Activated T-cell treated with anti-CD3 and anti-CD28 coated beads for 1 hour (primary cell): ENCODE measurements at places on chromosomes 3 and 15.
A peak's percentile ranks its signal among the peaks of the same experiment; 100 is the strongest.

GRCh38 chr3:37996785-37997301, 6.3 kb downstream of the VILL start:
- peak; percentile 76 for DNase-seq

GRCh38 chr3:46378426-46378942, 7.7 kb downstream of the CCR5 start:
- peak; percentile 51 for DNase-seq

GRCh38 chr3:9673082-9673481, 23.8 kb downstream of the MTMR14 start:
- no peak for DNase-seq

- DNase-seq = no peak
These were observed 28.3 kb upstream of the LSAMP start for GRCh38 chr3:116473602-116474001.

DNA sequence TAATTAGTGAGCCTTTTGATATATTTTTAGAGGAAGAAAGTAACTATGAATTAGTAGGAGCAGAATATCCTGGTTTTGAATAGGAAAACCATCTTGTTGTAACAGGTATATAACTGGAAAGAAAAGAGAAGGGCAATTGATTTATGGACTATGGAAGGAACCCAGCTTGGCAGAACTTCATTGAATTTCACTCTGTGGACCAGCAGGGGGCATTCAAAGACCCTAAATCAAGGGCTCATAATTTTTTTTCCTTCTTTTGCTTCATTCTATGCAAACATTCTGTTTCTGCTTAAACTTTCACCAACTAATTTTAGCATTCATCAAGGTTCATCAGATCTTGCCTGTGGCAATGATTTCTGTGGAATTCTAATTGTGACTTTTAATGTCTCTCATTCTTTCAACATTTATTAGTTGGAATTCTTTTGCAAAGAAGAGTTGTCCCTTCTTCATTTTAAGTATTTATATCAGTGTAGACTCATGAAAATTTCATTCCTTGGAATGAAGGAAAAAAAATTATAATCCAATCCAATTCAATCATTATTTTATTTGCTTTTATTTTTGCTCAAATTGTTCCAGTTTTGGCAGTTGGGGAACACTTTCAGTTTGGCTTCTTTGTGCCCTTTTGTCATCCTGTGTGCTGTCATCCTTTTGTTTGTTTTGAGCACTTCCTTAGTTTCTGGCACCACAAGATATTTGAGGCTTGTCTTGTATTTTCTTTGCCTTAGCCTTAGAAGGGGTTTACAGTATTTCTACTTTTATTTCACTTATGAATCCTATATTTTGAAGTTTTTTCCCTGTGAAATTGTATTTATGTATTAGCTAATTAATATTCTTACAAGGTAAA, 30.4 kb downstream of the NXPE3 start:
- DNase-seq = no peak

- DNase-seq = no peak
These were observed 17.1 kb upstream of the MUC13 start for GRCh38 chr3:124951511-124952281.

- no peak for DNase-seq
These were observed 60.4 kb upstream of the RBM5 start for GRCh38 chr3:50028346-50028745.

GRCh38 chr3:50472958-50473357, 30.5 kb downstream of the CACNA2D2 start:
- DNase-seq = no peak

DNA sequence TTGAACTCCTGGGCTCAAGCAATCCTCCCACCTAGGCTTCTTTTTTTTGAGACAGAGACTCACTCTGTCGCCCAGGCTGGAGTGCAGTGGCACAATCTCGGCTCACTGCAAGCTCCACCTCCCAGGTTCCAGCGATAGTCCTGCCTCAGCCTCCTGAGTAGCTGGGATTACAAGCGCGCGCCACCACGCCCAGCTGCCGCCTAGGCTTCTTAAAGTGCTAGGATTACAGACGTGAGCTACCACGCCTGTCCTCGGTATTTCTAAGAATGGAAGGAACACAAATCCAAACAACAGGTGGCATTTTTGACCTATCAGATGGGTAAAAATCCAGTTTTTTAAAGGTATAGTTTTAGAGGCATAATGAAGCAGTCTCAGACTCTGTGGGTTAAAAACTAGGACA, 113.8 kb downstream of the ANP32A start:
- no peak for DNase-seq

GRCh38 chr3:164200053-164200823, 878.1 kb downstream of the SI start:
- DNase-seq = no peak

- no peak for DNase-seq
These were observed 6.7 kb downstream of the CEMIP start for GRCh38 chr15:80785811-80786354.

GRCh38 chr3:105293441-105293840, 73.3 kb upstream of the ALCAM start:
- no peak for DNase-seq
